ENCODE measurements at places on chromosomes 5 and 9.

DNA sequence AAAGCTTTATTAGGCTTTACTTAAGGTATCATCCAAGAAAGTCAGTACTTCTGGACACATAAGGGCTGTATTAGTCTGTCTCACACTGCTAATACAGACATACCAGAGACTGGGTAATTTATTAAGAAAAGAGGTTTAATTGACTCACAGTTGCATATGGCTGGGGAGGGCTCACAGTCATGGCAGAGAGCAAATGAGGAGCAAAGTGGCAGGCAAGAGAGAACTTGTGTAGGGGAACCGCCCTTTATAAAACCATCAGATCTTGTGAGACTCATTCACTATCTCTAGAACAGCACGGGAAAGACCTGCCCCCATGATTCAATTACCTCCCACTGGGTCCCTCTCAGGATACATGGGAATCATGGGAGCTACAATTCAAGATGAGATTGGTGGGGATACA lies 49.2 kb upstream of the SLC44A1 start:
- DNase-seq, result no peak

GRCh38 chr5:154513669-154514084 lies 35.6 kb upstream of the HAND1 start:
- DNase-seq, result no peak

DNA sequence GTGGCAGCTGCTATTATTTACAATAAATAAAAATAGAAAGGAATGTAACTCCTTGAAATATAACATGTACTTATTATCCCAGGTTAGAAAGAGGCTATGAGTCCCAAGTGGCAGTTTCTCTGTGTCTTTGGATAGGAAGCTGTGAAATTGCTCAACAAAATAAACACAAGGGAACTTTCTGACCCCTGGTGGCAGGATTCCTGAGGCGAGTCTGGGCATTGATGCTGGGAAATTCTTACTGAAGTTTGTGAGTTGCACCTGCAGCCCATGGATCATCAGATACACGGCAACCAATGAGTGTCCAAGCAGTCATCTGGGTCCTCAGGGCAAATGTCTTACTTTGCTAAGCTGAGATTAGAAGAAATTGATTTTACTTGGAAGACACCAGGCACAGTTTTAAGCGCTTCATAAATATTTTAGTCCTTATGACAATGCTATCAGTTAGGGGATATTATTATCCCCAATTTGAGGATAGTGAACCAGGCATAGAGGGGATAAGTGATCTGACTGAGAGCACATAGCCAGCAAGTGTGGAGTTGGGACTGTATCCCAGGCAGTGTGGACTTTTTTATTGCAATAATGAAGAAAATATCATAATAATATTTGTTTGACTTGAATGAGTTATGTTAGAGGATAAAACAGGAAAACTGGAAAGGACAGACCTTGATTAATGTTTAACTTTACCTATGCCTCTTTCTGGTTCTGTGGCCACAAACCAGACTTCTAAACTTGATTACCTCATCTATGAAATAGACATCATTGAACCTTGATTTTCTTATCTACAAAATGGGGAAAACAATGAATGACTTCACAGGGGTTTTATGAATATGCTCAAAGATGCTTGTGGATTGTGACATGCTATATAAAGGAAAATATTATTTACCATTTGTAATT lies 265.5 kb upstream of the ADAMTSL1 start:
- no peak for DNase-seq

DNA sequence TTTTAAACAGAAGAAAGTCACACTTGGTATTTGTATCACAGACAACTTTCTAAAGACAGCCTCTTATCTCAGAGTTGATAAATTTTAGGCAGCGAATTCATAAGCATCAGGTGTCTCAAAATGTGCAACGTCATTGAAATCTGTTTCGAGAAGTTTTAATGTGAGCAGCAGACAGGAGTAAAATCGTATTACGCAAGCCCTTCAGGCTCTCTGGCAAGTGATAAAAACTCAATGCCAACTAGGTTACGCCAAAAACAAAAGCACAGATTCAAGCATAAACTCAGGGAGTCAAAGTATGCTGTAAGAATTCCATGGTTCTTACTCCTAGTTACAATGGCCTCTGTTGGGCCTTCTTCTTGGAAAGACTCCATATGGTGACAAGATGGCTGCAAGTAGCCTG lies 244.7 kb downstream of the SEMA5A start:
- no peak for DNase-seq

DNA sequence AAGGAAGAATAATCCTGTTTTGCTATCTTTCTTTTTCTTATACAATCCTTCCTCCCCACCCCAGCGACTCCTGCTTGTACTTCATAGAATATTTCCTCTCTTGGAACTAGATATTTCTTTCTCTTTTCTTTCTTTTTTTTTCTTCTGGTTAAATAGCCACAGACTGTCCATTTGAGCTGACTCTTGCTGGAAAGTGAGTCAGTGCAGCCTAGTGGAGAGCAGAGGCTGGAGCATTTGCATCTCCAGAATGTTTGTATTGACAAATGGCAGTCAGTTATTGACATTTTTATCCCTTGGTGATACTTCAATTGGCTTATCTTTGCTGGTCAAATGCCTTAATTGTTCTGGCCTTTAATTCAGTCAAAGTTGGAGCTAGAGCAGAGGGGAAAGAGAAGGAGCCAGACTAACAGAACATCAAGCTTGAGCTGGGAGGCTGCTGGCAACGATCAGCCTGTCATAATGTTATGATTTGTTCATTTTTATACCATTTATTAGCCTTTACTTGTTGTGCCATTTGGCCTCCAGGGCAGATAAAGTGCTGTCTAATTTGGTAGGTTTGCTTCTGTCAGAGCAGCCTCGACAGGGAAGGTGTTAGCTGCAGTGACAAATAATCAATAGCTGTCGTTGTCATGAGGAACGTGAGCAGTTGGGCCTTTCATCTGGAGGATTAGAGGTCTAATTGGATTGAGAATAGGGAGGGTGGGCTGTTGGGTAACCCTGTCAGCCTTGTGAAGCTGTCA lies 69.0 kb downstream of the INVS start:
- DNase-seq, result no peak

GRCh38 chr5:14440223-14440581 lies 141.4 kb upstream of the OTULINL start:
- DNase-seq, result no peak

DNA sequence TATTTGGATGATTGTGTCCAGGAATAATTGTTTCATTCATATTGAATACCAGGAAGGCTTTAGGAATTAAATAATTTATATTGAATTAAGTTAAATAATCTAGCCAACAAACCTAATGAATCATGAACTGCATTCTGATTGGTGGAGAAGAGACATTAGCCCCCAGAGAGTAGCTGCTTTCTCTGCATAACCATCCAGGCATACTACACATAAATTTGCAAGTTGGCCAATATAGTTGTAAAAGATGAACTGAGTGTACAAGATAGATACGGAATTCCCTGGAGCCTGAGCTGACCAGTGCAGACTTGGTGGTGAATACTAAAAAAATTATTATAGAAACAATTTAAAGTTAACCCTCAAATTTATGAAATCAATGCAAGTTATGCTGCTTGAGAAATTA lies 311.8 kb upstream of the KIF2A start:
- DNase-seq, result no peak

DNA sequence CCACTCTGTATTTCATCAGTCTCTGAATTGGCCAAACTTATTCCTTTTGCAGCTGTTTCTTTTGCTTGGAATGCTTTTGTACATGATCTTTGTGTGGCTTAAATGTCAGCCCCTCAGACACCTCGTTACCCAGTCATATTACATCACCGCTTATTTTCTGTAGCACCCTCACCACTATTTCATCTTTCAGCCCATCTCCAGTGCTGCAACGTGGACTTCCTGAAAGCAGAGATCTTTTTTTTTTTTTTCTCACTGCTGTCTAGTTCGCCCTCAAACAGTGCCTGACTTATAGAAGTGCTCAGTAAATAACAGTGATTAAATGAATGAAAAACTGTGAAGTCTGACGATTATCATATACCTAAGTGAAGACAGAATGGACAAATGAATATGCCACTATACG lies 835 bp downstream of the SRA1 start:
- DNase-seq, result no peak

GRCh38 chr9:113580041-113580953 lies 116.8 kb downstream of the RGS3 start:
- no peak for DNase-seq

GRCh38 chr5:43287493-43287892 lies 25.7 kb downstream of the HMGCS1 start:
- DNase-seq, result no peak

DNA sequence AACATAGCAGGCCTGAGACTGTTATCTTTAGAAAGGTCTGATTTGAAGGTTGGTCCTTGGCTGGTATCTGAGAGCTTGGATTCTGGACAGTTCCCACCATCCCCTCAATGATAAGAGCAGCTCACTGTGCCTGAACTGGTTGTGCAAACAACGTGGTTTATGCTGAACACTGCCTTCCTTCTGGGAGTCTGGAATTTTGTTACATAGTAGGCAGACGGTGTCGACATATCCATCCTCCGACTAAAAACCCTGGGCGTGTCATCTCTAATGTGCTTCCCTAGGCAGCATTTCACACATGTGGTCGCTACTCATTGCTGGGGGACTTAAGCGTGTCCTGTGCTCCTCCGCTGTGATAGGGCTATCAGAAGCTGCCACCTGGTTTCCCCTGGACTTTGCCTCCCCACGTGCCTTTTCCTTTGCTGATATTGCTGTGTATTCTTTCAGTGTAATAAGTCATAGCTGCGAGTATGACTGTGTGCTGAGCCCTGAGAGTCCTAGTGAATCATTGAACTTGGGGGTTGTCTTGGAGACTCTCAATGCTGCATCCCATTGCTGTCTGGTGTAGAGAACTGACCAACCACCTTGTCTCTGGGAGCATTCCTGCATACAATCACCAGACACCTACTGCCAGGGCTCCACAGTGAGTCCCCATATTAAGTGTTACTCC lies 119.1 kb upstream of the TBC1D2 start:
- peak; percentile 39 for DNase-seq

DNA sequence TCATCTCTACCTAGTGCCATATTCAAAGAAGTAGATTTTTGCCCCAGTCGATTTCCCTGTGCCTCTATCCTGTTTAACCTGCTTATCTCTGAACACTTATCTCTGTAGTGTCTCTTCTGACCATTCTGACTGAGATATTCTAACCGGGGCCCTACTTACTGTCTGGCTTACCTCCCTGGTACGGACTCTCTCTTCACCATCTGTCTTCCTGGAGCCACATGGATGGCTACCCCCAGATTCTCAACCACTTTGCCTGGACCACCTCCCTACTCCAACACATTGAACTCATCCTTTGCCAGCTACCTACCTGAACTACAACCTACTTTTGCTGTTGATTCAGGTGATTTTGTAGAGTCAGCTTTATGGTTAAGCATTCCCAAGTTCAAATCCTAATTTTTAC lies 397.4 kb upstream of the SLC24A2 start:
- DNase-seq, result no peak

GRCh38 chr5:106397700-106398099 lies 1273.0 kb downstream of the EFNA5 start:
- DNase-seq, result peak; percentile 88

DNA sequence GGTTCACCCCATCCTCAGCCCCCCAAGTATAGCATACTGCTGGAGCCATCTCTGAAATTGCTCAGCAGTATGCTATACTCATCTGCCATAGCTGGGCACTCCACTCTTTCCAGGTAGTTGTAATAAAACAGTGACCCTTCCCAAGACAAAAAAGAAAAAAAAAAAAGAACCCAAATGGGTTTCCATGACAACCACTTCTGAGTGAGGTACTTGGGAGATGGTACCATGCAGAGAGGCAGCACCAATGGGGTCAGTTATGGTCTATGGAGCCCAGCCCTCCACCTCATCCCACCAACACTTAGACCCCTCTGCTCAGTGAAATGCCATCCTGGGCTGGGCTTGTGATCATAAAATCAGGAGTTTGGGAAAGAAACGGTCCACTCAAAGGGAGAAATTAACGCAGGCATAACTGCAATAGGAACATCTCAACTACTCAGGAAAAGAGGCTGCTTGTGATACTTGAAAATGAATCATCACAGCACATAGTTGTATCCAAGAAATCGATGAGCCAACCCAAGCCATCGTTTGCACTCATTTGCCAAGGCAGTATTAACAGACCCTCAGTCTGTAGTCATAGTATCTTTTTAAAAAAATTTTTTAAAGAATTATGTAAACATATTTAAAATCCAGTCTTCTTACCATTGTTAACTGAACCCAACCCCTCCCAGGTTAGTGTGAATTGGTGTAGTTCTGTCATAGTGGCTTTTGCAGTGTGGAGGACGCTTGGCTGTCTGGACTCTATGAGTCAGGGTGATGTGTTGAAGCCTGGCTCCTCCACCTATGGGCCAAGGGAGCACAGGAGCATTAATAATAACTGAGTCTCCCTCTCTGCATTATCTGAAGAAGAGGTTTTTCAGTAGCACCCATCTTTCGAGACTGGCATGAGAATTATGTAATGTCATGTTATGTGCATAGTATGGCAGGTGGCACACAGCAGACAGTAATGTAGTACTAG lies 402.7 kb downstream of the SPOCK1 start:
- DNase-seq, result no peak

DNA sequence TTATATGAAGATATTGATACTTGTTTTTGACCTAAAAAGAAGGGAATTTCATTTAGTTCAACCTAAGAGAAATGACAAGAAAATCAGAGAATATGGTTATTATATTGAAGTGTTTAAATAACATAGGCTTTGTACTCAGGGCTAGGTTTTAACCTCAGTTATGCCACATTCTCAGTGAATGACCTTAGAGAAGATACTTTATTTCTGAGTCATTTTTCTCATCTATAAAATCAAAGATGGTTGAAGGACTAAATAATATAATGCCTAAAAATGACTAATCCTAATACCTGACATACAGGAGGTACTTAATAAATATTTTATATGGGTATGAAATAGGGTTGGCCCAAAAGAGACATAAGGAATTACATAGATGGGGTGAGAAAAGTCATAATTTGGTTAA lies 32.3 kb downstream of the DIMT1 start:
- DNase-seq, result no peak

DNA sequence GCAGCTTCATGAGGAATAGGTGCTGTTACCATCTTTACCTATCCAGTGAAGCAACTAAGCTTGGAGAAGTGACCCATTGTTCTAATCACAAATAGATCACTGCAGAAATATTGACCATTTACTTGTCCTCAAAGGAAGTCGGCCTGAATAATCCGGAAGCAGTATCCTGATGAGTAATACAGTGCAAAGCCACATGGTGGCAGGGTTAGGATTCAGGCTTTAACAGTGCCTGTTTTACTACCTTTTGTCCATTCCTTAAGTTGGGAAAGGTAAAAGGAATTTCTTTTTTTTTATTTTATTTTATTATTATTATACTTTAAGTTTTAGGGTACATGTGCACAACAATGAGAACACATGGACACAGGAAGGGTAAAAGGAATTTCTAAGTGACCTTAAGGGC lies 336.3 kb downstream of the KDM4C start:
- no peak for DNase-seq

GRCh38 chr5:8864053-8864452 lies 681.8 kb downstream of the SEMA5A start:
- no peak for DNase-seq

- no peak for DNase-seq
Measured at GRCh38 chr9:131407717-131408195, 13.9 kb downstream of the PRRC2B start.

- no peak for DNase-seq
Measured at GRCh38 chr9:122281368-122281767, 16.7 kb downstream of the MRRF start.

- no peak for DNase-seq
Measured at GRCh38 chr9:94212091-94212490, 47.0 kb upstream of the ZNF169 start.
